ENCODE measurements at places on chromosomes 7 and 10.

DNA sequence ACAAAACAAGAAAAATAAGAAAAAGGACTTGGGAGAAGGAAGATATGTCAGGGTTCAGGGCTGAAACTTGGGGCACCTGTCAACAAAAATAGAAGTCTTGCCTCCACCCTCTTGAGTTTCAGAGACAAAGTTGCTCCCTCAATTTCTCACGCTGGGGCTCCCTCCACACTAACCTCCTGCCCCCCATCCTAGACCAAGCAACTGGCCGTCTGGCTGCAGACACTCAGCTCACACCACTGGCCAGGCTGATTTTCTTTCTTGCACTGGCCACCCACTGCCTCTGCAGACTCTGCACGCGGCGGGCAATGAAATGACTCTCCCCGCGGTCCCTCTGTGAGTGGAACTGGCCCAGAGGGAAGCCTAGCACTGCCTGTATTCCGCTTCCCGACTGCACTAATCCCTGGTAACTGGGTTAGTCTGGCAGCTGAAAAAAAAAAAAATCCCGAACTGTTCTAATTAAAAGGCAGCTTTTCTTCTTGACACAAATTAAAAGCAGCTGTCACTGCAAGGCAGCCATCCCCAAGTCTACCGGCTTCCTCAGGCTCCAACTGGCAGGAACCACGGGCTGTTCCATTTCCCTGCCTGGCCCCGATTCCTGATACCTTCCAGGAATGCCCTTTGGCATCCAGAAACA lies 83.5 kb downstream of the SPDYE5 start:
- DNase-seq, result no peak

GRCh38 chr10:78892338-78893176 lies 176.2 kb upstream of the ZMIZ1 start:
- no peak for DNase-seq

- no peak for DNase-seq
Observed at GRCh38 chr10:55283031-55283430, 482.0 kb upstream of the PCDH15 start.

DNA sequence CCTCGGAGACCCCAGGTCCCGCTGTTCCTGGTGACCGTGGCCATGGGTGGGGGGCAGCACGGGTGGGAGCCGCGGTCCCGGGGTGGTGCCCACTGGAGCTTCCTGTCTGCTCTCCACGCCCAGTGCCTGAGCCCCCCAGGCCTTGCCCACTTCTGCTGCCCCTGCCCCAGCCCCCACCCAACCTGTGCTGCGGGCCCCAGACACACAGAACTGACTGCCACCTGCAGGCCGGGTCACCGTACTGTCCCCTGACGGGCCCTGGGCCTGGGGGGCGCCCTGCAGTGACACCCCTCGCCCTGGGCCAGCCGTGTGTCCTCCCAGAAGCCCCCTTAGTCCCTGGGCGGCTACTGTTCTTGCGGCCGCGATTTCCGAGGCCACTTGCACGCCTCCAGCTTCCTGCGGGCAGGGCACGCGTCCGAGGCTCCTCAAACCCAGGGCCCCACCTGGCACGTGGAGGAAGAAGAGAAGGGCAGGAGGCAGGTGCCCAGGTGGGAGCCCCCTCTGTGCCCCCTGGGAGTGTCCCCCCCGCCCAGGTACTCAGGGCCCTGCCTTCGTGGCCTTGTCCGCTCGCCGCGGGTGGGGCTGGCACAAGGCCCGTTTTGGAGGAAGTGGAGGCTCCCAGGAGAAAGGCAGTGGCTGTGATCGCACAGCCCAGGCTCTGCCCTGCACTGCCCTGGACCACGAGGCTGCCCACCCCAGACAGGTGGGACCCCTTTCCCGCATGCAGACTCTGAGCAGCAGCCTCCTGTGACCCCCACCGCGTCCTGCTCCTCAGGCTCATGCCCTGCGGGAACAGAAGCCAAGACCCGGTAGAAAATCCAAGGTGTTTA lies 10.4 kb downstream of the TMEM184A start:
- DNase-seq, result no peak

DNA sequence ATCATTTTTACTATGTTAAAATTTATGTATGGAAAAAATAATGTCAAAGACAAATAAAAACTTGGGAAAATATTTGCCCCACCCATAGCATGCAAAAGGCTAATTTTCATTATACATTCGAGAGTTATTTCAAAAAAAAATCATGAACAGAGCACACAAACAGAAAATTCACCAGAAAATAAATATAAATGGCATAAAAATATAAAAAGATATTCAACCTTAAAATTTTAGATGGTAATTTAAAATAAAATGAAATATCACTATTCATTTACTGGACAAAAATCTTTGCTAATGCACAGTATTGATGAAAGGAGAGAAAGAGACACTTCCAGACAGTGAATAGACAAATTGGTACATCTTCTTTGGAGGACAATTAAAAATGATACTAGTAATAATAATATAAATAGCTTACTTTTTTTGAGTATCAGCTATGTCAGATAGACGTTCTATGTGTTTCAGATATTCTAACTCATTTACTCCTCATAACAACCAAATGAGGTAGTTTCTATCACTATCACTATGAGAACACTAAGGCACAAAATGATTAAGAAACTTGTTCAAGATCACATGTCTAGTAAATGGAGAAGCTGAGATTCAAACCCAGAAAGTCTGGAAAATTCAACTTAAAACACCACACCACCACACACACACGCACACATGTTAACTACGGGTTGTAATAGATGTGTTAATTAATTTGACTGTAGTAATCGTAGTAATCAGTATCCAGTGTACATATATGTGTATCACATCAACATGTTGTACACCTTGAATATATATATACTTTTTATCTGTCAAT lies 63.0 kb downstream of the CCDC71L start:
- DNase-seq, result no peak

DNA sequence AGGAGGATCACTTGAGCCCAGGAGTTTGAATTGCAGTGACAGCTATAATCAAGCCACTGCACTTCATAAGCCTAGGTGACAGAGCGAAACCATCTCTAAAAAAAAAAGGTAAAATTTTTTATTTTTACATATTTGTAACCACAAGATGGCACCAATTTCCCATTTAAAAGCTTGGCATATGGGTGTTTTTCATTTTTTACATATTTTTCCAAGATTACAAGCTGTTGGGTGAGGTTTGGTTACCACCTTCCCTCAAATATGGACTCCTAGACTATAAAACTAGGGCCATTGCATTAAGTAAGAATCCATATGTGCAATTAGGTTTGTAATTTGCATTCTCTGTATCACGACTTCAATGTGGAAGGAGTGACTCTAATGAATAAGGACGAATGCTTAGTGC lies 129.3 kb upstream of the ACBD5 start:
- no peak for DNase-seq

DNA sequence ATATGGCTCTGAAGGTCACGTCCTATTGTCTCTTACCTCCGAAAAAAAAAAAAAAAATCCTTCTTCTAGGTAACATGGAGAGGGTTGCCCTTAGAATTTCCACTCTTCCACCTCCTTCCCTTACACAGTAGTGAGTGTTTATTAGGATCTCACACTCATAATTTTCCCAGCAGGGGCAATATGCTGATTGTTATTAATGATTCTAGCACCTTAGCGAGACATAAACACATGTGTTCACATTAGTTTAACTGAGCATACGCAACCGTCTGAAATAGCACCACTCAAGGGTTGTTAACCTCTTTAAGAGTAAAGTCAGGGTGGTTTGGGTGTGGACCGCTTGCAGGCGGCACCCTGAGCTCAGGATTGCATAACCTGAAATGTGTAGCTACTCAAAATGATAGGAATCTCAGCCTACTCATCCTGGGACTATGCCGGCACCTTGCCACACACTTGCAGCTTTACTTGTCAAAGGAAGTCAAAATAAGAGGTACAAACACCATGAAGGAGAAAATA lies 52.2 kb downstream of the CPEB3 start:
- DNase-seq, result no peak

- DNase-seq, result no peak
Observed at GRCh38 chr7:36372156-36372555, 17.5 kb upstream of the ANLN start.

- no peak for DNase-seq
Observed at GRCh38 chr10:57482259-57482658, 785.4 kb downstream of the IPMK start.

DNA sequence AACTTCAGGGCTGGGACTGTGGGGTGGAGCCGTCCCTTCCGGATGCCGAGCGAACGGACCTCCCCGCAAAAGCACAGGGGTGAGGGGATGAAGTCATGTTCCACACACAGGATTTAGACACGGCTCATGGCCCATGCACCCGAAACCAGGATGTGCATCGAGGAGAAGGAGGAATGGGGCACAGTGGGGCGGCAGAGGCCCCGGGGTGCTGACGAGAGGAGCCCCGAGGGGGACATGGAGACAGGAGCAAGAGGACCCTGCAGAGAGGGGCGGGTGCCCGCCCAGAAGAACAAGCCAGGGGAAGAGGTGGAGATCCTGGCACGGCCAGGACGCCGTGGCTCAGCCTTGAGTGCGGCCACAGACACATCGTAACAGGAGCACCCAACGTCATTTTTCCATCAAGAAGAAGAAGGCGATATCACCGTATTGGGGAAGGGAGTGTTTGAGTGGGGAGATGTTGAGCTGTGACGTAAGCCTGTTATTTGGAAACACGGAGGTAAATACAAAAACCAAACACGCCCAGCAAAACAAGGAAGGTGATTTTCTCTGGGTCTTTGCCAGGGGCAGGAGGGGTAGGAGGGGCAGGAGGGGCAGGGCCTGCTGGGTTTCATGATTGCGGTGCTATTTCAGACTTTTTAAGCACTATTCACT lies 25.3 kb upstream of the FOXL3 start:
- DNase-seq, result no peak

DNA sequence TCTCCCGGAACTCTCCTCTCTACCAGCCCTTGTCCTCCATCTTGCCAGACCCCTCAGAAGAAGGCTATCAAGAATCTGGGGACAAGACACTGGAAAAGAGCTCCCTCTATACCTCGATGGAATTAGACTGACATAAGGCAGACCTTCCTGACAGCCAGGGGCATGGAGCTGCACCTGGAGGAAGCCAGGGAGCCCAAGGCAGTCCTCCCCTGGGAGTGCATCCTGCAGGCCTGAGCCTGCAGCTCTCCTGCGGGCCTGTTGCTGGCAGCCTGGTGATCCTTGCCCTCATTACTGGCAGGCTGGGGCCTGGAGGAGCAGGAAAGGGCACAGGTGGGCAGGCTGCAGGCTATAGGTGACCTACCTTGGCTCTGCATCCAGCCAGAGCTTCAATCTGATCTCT lies 323.4 kb downstream of the GRID1 start:
- no peak for DNase-seq

GRCh38 chr10:58137813-58138212 lies 129.9 kb downstream of the IPMK start:
- DNase-seq, result no peak

GRCh38 chr10:47371629-47372485 lies 12.2 kb downstream of the ZNF488 start:
- DNase-seq, result no peak

DNA sequence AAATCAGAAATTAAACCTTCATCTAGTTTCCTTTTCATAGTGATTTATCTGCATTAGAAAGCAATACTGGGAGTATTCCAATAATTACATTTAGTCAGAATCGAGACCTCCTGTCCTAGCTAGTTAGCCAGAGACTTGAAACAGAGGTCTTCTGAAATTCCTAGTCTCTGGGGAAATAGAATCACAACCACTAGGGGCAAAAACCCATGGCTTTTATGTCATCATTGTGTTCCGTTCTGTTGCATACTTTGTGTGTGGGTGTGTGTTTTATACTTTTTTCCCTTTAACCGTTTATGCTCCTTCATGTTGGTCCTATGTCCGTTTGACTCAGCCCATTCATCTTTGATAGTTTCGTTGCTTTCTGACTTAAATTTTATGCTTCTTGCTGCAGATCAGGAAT lies 79.8 kb downstream of the RALA start:
- no peak for DNase-seq

DNA sequence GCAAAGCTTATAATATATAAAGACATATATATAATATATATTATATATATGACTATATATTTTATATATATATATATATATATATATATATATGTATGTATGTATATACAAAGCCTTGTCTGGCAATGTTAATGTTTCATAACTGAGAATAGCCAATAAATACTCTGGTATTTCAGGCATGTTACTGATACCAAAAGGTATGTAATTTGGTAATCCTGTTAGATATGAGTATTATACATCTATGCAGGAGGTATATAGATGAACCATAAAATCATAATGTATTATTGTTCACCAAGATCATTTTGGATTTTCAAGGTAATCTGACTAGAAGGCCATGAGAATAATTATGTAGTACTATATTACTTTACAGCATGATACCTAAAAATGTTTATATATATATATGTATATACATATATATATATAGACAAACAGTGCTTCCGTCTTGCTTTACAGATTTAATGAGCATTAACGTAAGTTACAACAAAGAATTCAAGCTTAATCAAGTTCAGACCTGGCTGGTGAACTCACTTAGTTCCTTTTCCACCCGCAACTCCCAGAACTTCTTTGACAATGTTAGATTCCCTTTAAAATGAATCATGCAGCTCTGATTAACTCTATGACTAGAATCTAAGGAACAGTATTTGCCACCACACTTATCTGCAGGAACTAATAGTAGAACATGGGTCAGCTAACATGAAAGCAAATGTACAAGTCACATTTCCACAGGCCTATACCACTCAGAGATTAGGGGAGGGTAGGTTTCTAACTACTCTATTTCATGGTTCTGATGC lies 82.7 kb downstream of the SLC25A13 start:
- DNase-seq, result no peak

GRCh38 chr10:27911539-27911938 lies 87.3 kb downstream of the ODAD2 start:
- no peak for DNase-seq

DNA sequence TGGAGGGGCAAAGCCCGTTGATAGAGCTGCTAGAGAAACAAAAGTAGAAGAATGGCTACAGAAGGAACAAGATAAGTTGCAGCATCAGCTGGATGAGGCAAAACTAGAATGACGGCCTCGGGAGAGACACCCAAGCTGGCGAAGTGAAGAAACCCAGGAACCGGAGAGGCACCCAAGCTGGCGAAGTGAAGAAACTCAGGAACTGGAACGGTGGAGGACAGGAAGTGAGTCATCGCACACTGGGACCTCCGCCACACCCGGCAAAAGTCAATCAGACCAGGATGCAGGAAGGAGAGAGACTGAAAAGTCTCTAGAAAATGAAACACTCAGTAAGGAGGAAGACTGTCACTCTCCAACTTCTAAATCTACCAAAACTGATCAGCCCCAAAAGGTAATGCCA lies 133.0 kb upstream of the NEBL start:
- DNase-seq, result no peak

GRCh38 chr7:39623732-39624441 lies 515 bp downstream of the RALA start:
- DNase-seq, result no peak
